HT-29 (cell line): ENCODE measurements at places on chromosomes 2 and 18.
A peak's percentile ranks its signal among the peaks of the same experiment; 100 is the strongest.

- DNase-seq: no peak
Measured at GRCh38 chr18:23336101-23336500, 117.0 kb upstream of the RIOK3 start.

DNA sequence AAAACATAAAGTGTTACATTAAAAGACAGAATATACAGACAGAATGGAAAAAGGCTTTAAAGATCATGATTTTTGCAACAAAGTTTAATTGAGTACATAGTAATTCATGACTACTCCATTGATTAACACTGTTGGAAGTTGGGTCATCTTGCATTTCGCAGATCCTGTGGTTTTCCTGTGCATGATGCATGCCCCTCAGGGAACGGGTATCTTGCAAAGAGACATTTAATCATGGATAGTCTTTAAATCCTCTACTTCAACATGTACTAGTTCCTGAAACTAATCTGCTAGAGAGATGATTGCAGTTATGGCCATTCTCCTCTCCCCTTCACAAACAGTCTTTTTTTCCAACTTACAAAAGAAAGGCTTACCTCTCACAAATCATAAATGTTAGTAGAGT, 155.6 kb upstream of the DSEL start:
- no peak for DNase-seq

DNA sequence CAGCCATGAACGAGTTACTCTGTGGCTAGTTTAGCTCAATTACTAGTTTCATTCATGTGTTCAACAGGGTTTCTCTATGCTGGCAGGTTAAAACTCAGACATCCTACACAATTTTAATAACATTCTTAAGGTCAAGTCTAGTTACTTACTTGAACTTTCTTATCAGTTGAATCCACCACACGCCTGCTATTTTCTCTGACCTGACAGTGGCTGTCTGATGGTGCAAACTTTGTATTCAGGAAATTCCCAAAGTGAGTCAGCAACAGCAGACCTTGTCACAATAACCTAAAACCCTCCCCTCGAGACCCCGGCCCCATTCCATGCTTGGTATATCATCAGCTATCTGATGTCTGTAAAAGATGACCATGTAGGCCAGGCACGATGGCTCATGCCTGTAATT, 20.8 kb upstream of the CIDEA start:
- DNase-seq: no peak

GRCh38 chr2:29398384-29399237, 283.4 kb downstream of the CLIP4 start:
- DNase-seq: no peak

GRCh38 chr2:118644190-118644589, 203.3 kb downstream of the EN1 start:
- no peak for DNase-seq

GRCh38 chr18:69559604-69560003, 158.9 kb downstream of the DOK6 start:
- no peak for DNase-seq

DNA sequence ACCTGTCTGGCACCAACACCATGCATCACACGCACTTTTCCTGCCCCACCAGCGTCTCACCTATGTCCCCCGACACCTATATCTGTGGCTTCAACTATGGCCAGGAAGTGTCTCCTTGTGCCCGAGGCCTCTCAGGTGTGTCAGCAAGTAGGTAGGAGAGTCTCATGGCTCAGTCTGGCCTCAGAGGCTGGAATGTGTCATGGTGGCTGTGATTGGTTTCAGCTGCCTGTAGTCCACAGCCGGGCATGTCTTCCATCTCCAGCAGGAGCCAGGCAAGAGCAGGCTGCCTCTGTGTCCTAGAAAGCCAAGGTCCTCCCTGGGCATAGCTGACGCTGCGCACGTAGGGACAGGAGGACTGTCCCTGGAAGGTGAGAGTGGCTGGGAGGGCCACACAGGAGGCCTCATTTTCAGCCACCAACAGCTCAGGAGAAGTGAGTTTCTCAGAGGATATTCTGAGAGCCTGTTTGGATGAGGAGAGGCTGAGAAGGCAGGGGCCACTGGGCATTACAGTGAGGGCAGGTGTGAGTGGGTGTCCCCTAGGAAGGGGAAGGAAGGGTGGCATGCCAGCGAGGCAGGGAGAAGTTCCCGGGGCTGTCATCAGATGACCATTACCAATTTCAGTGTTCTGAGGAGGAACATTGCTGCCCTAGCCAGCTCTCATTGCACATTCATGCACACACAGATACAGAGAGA, 47.2 kb downstream of the SDC1 start:
- no peak for DNase-seq

DNA sequence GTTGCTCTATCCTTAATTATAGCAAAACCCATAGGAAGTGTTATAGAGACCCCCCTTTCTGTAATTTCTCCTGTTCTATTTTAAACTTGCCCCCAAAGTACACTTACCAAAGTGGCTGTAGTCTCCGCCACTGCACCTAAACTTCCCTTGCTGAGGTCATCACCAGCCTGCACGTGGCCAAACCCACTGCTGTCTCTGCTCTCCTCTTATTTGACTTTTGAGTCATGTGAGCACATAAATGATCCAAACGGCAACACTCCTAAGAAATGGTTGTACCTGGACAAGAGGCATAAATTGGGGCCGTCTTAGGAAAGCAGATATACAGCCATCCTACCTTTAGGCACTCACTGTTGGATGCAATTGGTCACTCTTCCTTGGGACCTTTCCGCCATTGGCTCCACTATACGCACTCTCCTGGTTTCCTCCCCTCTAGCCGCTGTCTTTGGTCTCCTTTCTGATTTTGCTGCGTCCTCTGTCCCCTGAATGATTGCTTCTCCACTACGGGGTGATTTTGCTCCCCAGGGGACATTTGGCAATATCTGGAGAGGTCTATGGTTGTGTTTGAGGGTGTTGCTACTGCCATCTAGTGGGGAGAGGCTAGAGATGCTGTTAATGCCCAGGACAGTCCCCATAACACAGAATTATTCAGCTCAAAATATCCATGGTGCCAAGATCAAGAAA, 19.2 kb upstream of the IL36G start:
- peak; percentile 79 for DNase-seq
